Activated CD8-positive, alpha-beta memory T cell treated with anti-CD3 and anti-CD28 coated beads for 1 hour (primary cell): ENCODE measurements at places on chromosomes 1 and 21.

DNA sequence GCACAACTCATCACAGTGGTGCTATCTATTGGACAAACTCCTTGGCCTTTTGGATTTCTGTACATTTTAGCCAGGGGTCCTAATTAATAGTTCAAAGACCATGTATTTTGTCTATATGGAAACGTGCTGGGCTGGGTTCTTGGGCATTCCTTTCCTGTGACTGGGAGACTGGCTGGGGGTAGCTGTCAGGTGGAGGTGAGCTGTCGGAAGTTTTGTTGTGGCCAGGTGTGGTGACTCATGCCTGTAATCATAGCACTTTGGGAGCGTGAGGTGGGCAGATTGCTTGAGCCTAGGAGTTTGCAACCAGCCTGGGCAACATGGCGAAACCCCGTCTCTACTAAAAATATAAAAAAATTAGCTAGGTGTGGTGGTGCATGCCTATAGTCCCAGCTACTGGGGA lies 392.4 kb downstream of the RPS6KC1 start:
- DNase-seq = no peak

- DNase-seq = no peak
Measured at GRCh38 chr21:31426235-31426797, 82.3 kb upstream of the TIAM1 start.

DNA sequence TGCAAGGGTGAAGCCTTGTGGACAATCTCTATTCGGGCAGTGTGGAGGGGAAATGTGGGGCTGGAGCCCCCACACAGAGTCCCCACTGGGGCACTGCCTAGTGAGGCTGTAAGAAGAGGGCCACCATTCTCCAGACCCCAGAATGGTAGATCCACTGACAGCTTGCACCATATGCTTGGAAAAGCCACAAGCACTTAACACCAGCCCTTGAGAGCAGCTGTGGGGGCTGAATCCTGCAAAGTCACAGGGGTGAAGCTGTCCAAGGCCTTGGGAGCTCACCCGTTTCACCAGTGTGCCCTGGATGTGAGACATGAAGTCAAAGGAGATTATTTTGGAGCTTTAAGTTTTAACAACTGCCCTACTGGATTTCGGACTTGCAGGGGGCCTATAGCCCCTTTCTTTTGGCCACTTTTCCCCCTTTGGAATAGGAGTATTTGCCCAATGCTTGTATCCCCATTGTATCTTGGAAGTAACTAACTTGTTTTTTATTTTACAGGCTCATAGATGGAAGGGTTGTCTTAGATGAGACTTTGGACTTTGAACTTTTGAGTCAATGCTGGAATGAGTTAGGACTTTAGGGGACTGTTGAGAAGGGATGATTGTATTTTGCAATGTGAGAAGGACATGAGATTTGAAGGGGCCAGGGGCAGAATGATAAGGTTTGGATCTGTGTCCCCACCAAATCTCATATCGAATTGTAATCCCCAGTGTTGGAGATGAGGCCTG lies 16.3 kb upstream of the COL6A1 start:
- DNase-seq = no peak

DNA sequence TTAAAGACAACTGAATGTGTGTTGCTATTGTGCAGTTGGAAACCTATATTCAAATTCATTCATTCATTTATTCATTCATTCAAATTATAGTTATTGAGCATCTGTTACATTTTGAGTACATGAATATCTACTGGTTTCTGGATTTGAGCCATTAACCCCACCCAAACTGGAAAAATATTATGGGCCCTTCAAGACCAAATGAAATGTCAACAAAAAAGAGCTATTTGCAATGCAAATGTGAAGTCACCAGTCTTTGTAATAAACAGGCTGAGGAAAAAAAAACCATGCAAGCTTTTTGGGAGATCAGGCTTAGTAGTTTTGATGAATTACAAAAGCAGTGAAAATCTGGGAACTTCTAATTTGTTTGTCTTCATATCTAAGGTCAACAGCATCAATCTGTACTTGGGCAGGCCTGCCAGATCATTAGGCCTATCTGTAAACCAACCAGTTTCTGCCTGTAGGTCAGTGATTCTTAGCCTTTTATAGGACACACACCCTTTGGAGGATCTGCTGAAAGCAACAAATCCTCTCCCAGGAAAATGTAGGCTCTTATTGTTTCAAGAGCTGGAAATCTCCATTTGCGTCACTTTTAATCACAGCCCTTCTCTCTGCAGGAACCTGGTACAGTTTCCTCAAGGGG lies 134.7 kb downstream of the FAM78B start:
- DNase-seq = no peak

DNA sequence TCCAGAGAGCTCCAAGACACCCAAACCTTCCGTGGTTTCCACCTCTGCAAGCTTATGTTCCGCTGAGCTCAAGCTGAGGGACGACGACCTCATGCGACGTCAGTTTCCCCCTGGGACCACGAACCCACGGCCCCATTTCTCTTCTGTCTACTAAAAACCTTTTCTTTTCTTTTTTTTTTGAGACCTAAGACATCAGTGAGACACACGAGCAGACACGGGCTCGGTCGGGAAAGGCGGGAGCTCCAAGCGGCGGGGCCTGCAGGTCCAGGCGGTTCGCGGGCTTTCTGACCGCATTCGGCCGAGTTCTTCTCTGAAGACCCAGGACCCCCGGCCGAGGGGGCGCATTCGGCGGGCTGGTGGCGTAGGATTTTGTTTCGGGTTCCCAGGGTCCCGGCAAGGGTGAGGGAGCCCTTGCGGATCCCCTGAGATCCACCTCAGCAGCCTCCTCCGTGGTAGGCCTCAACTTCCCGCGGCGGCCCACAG lies 402 bp downstream of the C21orf58 start:
- no peak for DNase-seq

- DNase-seq = no peak
Measured at GRCh38 chr1:6461051-6461530, 4.9 kb downstream of the TNFRSF25 start.
